Type B pancreatic cell (in vitro differentiated cells): ENCODE measurements at places on chromosomes 7 and 10.

GRCh38 chr7:128163473-128163872 is 77.6 kb upstream of the LEP start:
- no peak for DNase-seq

DNA sequence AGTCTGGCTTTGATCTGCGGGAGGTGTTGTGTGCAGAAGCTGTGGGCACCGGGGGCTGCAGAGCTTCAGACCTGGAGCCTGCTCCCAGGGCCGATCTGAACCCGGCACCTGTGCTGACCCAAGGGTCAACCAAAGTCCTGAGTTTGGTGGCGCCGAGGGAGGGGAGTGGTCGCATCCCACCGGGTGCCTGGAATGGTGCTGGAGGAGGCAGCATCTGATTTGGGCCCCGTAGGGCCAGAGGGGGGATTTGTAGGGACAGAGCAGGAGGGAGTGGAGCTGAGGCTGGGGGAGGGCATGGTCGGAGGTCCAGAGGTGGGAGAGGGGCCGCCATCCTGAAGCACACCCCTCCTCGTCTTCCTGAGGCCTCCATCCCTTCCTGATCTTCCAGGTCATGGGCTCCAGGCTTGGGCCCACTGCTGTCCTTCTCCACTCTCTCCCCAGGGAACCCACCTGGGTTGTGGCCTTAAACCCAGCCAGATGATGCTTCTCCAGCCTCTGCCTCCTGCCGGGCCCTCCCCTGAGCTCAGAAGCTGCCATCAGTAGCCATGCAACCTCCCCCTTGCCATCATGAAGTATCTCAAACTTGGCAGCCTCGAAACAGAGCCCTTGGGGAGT is 112.9 kb downstream of the LHPP start:
- DNase-seq, result no peak

- no peak for DNase-seq
Measured at GRCh38 chr10:104809288-104810090, 168.4 kb downstream of the SORCS3 start.

GRCh38 chr7:17680943-17681351 is 259.3 kb downstream of the SNX13 start:
- DNase-seq, result no peak
